ENCODE measurements at places on chromosomes 11 and 22.
A peak's percentile ranks its signal among the peaks of the same experiment; 100 is the strongest.

- no peak for DNase-seq
Measured at GRCh38 chr11:83162377-83162776, 5.4 kb downstream of the PCF11 start.

DNA sequence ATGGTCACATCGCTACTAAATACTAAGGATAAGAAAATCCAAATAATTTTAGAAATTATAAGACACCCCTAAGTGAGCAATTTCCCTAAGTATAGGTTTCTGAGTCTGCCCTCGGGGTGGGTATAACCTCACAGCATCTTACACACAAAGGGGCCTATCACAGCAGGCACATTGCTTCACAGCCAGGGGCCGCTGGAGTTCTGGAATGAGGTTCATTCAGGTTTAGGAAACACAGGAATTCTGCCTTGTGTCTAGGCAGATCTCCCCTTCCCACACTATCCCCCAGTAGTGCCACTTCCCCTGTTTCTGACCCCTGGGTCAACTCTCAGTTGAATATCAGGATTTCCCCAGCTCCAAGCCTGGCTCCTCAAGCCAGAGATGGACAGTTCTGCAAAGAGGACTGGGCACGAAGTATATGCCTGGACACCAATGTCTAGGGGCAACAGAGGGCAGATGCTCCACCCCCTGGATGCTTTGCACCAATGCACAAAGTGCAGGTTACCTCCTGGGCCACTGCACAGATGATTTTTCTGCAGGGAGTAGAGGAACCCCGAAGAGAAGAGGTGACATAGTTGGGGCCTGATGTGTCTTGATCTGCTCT lies 11.4 kb downstream of the TUBA8 start:
- DNase-seq, result peak; percentile 37

DNA sequence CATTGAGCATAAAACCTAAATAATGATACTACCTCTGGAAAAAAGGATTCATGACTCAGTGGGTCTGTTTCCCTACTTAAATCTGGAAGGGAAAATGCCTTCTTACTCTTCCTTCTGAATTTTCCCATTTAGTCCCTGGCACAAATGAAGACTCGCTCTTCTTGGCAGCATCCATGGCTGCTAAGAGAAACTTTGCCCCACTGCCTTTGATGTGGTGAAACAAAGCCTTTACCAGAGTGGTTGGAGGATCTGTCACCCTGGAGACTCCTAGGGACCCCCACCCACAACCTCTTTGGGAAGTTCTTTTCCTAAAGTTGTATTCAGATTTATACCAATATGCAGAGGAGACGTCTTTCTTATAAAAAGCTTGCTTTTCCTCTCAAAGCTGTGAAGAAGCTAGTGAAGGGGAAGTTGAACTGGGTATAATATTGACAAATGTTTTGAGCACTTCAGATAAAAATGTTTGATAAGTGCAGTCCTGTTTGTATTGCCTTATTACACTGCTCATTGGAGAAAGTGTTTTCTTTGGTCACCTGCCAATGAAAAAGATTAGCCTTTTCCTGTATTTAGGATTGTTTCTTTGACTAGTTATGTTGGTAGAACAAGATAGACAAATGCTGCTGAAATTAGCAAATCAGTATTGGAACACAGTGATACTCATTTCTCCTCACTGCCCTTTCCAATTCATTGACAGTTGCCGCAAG lies 77.3 kb downstream of the ARFGAP2 start:
- DNase-seq, result no peak

DNA sequence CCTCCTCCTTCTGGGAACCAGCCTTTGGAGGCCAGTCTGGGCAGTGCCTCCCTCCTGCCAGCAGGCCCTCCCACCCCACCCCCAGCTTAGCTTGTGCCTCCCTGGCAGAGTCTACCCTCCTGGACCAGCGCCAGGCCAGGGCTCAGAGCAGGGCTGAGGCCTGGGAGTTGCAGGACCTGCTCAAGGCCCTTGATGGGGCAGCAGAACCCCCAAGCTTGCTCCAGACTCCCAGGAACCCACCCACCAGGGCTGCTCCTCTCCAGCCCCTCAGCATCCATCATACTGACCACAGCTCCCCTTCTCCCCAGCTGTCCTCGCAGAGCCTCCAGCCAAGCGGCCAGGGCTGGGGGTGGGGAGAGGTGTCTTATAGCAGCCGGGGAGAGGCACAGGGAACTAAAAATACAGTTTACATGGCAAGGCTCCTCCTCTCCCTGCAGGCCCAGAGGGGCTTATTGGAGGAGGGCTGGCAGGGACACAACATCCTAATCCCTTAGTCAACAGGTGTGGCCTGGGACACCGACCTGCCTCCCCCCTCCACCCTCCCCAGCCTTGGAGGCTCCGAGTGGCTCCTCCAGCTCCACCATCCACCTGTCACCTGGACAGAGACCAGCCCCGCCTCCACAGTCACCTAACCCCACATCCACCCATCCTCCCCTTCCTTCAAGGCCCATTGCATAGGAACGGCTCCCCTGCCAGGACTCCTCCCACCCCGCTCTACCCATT lies 5.2 kb upstream of the MB start:
- peak; percentile 47 for DNase-seq

DNA sequence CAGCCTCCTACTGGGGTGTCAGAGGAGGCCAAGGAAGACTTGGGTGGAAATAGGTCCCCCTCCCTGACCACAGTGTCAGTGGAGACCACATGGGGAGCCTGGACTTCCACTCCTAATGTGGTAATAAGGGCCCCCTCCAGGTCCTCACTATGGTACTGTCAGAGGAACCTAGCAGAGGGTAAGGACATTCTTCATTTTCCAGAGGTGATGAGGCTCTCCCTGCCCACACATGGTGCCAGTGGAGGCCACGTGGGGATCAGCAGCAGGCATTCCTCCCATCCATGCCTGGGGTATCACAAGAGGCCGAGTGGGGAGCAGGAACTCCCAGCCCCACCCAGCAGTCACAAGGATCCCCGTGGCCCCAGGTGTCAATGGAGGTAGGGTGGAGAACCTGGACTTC lies 6.5 kb upstream of the CLDN5 start:
- DNase-seq, result no peak

GRCh38 chr11:26028393-26028911 lies 303.5 kb upstream of the ANO3 start:
- no peak for DNase-seq

GRCh38 chr11:66701432-66702240 lies 23.9 kb upstream of the RBM4B start:
- DNase-seq, result no peak

DNA sequence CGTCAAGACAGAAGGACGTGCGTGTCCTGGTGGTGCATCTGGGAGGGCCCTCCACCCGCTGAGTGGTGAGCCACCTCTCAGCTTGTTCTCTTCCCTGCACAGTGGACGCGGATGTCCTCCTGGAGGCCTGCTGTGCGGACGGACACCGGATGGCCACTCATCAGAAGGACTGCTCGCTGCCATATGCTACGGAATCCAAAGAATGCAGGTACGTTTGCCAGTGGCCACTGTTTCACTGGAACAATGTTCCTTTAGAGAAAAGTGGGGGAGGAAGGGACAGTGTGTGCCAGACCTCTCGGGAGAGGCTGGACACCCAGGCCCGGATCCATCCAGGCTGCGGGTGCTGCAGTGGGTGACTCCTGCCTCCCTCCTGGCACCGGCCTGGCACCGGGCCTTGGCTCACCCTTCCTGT lies 15.9 kb downstream of the FBLN1 start:
- no peak for DNase-seq

GRCh38 chr11:119721129-119722120 lies 7.6 kb downstream of the NECTIN1 start:
- DNase-seq, result peak; percentile 75

GRCh38 chr11:106507645-106508306 lies 430.3 kb downstream of the AASDHPPT start:
- no peak for DNase-seq

- DNase-seq, result no peak
Measured at GRCh38 chr11:113329725-113330124, 15.3 kb downstream of the TTC12 start.

GRCh38 chr22:46598737-46599424 lies 21.3 kb upstream of the GRAMD4 start:
- DNase-seq, result no peak

DNA sequence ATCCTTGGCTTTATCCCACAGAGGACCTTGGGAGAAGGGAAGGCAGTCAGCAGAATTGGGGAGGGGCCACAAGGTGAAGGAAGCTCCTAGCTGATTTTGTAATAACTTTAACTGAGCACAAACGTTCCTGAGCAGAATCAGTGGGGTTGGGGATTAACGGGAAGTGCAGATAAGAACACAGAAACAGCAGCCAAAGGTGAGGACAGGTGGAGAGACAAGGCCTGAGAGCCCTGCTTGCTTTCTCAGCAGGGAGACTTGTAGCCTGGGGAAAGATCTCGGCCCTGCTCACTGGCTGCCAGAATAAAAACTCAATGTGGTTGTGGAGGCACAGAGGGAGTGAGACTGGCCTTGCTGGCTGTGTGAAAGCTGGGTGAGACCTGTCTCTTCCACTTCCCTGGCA lies 265.2 kb upstream of the FAT3 start:
- no peak for DNase-seq

GRCh38 chr11:75535071-75535470 lies 9.3 kb upstream of the GDPD5 start:
- DNase-seq, result no peak

DNA sequence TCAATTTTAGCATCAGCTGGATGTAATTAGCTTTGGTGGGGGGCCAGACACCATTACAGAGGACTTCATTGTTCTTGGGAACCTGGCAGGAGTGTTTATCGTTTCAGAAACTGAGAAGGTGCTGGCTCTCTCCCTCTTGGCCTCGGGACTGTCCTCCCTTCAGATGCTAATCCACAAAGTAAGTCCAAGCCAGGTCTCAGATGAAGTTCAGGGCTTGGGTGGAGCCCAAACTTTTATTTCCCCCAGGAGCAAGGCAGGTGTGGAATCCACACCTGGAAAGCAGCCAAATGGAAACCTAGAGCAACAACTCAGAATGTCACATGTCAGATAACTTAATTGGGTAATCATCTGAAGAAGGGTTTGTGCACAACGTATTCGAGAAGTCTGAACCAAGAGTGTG lies 119.2 kb downstream of the ME3 start:
- no peak for DNase-seq

DNA sequence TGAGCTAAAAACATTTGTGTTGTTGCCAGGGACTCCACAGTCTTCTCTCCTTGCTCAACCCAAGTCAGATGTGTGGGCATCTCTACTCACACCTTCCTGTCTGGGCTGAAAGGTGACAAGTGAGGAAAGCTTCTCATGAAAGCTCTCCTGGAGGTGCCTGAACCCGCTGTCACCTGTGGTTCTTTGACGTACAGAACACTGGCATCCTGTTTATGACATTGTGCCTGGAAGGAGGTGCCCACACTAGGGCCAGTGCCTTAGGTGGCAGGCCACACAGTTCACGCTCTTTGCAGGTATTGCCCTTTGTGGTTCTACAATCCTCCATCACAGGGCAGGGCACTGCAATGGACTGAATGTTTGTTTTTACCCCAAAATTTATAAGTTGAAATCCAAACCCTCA lies 108.5 kb downstream of the CD44 start:
- no peak for DNase-seq

Data from iPS-NIHi11 (cell line).